HFFc6 (cell line): ENCODE measurements at places on chromosomes 6 and 20.
A peak's percentile ranks its signal among the peaks of the same experiment; 100 is the strongest.

- no peaks in the 10 kb centered on the region; the same call in none of the 2 replicates for H3K27me3 ChIP-seq
- H3K27ac ChIP-seq, result peak overlapping the region; percentile 77
- H3K36me3 ChIP-seq, result no peaks in the 10 kb centered on the region
- peak; percentile 54 for DNase-seq
- H3K4me3 ChIP-seq, result peak overlapping the region; percentile 50
These were observed 2.6 kb upstream of the RSPH3 start for GRCh38 chr6:159002432-159003155.

GRCh38 chr6:15674690-15675386, 12.0 kb upstream of the DTNBP1 start:
- no peak for DNase-seq
- H3K36me3 ChIP-seq, result no peaks in the 10 kb centered on the region
- peaks cover 22% of the 10 kb centered on the region for H3K27me3 ChIP-seq
- no peak overlapping the region for H3K27ac ChIP-seq
- no peak overlapping the region for H3K4me3 ChIP-seq
- H3K4me1 ChIP-seq, result no peaks in the 10 kb centered on the region

DNA sequence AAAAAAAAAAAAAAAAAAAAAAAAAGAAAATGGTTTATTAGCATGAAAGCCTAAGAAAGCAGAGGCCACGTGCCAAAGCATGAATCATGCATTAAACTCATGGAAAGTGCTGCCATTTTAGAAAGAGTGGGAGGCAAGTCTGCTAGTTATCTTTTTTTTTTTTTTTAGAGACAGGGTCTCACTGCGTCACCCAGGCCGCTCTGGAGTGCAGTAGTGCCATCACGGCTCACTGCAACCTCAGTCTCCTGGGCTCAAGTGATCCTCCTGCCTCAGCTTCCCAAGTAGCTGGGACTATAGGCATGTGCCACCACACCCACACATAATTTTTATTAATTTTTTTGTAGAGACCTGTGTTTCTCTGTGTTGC, 5.2 kb downstream of the VWA7 start:
- H3K27me3 ChIP-seq, result no peaks in the 10 kb centered on the region; the same call in 1 of the 2 replicates
- peaks cover 8% of the 10 kb centered on the region for H3K4me1 ChIP-seq

DNA sequence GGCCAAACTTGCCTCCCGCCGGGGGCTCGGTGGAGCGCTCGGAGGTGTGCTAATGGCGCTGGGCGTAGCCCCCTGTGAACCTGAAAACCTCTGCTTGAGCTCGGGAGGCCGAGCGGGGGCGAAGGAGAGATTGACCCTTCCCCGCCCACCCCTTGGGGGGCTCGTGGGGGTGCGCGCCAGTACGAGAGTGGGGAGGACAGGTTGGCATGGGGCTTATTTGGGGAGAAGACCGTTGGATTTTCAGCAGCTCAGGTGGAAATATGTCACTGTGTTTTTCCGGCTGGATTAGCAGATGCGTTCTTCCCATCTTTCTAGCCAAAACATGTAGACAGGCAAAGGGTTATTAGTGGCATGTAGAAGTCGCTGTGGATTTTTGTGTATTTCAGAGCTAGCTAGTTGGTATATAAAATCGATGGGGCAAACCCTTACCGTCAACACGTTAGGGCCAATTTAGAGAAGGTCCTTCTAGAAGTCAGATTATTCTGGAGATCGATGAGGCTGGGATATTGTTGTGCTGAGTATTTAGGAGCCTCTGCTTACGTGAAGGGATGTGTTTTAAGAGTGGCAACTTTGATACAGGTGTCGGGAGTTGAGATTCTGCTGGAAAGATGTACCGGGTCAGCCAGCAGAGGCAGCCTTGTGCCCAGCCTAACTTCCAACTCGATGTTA, 525 bp downstream of the NCOA7 start:
- H3K36me3 ChIP-seq, result no peaks in the 10 kb centered on the region
- H3K27ac ChIP-seq, result peak overlapping the region; percentile 81
- peak; percentile 59 for DNase-seq
- peaks cover 56% of the 10 kb centered on the region for H3K4me1 ChIP-seq
- H3K27me3 ChIP-seq, result no peaks in the 10 kb centered on the region; the same call in 1 of the 2 replicates
- peak overlapping the region; percentile 99 for H3K4me3 ChIP-seq

DNA sequence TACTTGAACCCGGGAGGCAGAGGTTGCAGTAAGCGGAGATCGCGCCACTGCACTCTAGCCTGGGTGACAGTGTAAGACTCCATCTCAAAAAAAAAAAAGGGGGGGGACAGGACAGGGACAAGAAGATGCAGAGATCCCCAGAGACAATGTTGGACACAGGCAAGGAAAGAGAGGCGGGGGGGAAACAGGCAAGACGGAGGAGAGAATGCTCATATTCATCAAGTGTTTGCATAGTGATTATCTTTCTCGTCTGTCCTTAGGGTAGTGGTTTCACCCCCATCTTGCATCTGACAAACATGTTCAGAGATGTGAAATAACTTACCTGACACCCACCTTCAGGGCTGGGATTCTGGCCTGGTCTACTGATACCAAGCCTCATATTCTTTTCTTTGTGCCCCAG, 29.0 kb downstream of the CHMP4B start:
- no peak for DNase-seq
- no peaks in the 10 kb centered on the region; the same call in 1 of the 2 replicates for H3K27me3 ChIP-seq
- no peak overlapping the region for H3K27ac ChIP-seq
- H3K4me1 ChIP-seq, result peaks cover 60% of the 10 kb centered on the region
- H3K4me3 ChIP-seq, result no peak overlapping the region

DNA sequence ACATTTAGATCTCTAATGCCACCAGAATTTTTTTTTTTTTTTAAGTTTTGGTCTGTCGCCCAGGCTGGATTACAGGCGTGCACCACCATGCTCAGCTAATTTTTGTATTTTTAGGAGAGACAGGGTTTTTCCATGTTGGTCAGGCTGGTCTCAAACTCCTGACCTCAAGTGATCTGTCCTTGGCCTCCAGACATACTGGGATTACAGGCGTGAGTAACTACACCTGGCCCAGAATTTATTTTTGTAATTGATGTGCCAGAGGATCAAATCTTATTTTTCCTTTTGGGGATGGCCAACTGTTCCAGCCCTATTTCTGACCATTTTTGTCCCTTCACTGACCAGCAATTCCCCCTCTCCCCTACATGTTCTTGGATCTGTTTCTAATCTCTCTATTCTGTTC, 18.0 kb upstream of the MYMX start:
- no peak overlapping the region for H3K4me3 ChIP-seq
- H3K4me1 ChIP-seq, result peaks cover 6% of the 10 kb centered on the region; the same call in 1 of the 2 replicates
- DNase-seq, result no peak
- peaks cover 6% of the 10 kb centered on the region for H3K27me3 ChIP-seq
- H3K27ac ChIP-seq, result no peak overlapping the region
- no peaks in the 10 kb centered on the region for H3K36me3 ChIP-seq

DNA sequence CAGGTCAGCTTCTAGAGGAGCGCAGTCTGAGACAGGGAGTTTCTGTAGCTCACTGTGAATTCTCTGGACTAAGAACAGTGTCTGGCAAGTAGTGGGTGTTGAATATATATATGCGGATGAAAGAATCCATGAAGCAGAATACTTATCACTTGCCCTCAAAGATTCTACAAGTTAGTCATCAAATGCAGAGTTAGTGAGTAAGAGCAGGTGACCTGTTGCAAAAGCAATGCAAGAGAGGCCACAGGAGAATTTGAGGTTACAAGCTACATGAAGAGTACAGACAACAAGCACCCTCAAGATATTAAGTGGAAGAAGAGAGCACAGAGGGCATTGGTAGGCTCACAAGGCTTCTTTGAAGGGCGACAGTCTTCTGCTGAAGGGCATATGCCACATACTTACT, 103.4 kb upstream of the BTBD3 start:
- peak overlapping the region; percentile 77 for H3K27ac ChIP-seq
- no peaks in the 10 kb centered on the region; the same call in 1 of the 2 replicates for H3K27me3 ChIP-seq
- H3K4me1 ChIP-seq, result peaks cover 70% of the 10 kb centered on the region
- DNase-seq, result peak; percentile 77
- H3K36me3 ChIP-seq, result no peaks in the 10 kb centered on the region

GRCh38 chr6:18021166-18021850, 33.9 kb upstream of the KIF13A start:
- peaks cover 7% of the 10 kb centered on the region for H3K36me3 ChIP-seq
- H3K27me3 ChIP-seq, result no peaks in the 10 kb centered on the region; the same call in 1 of the 2 replicates
- H3K27ac ChIP-seq, result no peak overlapping the region
- DNase-seq, result no peak
- H3K4me3 ChIP-seq, result no peak overlapping the region
- peaks cover 53% of the 10 kb centered on the region for H3K4me1 ChIP-seq

GRCh38 chr20:20752712-20753111, 40.3 kb upstream of the RALGAPA2 start:
- H3K36me3 ChIP-seq, result no peaks in the 10 kb centered on the region
- no peaks in the 10 kb centered on the region for H3K4me1 ChIP-seq
- no peak overlapping the region for H3K27ac ChIP-seq
- DNase-seq, result no peak

- H3K36me3 ChIP-seq, result no peaks in the 10 kb centered on the region
- H3K27me3 ChIP-seq, result peaks cover 3% of the 10 kb centered on the region
- DNase-seq, result no peak
- no peak overlapping the region for H3K4me3 ChIP-seq
- H3K27ac ChIP-seq, result no peak overlapping the region
These were observed 13.5 kb upstream of the PRDM1 start for GRCh38 chr6:106072501-106073090.

DNA sequence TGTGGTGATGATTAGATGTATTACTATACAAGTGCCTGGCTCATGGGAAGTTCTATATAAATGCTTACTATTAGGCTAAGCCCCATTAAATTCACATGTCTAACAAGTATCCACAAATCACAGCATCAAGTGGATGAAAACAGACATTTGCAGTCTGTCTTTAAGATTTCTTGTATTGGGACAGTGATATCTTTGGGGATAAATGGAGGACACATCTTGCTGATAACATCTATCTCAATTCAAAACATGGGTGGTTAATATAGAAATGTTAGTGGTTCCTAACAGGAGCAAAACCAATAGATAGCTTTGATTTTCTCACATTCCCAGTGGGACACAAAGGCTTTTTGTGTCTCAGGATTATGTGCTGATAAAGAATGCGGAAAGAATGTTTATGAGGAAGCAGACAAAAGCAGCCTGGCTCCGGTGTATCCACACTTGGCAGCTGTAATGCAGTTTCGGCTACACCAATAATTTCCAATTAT, 29.3 kb downstream of the PTPRK start:
- H3K4me3 ChIP-seq, result no peak overlapping the region
- DNase-seq, result no peak
- peaks cover 46% of the 10 kb centered on the region for H3K36me3 ChIP-seq
- H3K4me1 ChIP-seq, result peaks cover 57% of the 10 kb centered on the region

- H3K36me3 ChIP-seq, result no peaks in the 10 kb centered on the region
- no peaks in the 10 kb centered on the region for H3K27me3 ChIP-seq
- H3K4me1 ChIP-seq, result peaks cover 5% of the 10 kb centered on the region; the same call in 1 of the 2 replicates
- no peak overlapping the region for H3K4me3 ChIP-seq
- no peak for DNase-seq
- no peak overlapping the region for H3K27ac ChIP-seq
These were observed 41.4 kb downstream of the PEX7 start for GRCh38 chr6:136863752-136864151.

GRCh38 chr6:36650848-36651478, 27.6 kb upstream of the CDKN1A start:
- H3K27me3 ChIP-seq, result peaks cover 3% of the 10 kb centered on the region
- no peaks in the 10 kb centered on the region for H3K36me3 ChIP-seq
- DNase-seq, result no peak
- no peak overlapping the region for H3K4me3 ChIP-seq

GRCh38 chr6:130420911-130421310, 55.1 kb downstream of the TMEM200A start:
- H3K27ac ChIP-seq, result peak overlapping the region; percentile 60
- H3K36me3 ChIP-seq, result peaks cover 63% of the 10 kb centered on the region
- H3K4me1 ChIP-seq, result peaks cover 90% of the 10 kb centered on the region
- no peak for DNase-seq
- no peak overlapping the region for H3K4me3 ChIP-seq

DNA sequence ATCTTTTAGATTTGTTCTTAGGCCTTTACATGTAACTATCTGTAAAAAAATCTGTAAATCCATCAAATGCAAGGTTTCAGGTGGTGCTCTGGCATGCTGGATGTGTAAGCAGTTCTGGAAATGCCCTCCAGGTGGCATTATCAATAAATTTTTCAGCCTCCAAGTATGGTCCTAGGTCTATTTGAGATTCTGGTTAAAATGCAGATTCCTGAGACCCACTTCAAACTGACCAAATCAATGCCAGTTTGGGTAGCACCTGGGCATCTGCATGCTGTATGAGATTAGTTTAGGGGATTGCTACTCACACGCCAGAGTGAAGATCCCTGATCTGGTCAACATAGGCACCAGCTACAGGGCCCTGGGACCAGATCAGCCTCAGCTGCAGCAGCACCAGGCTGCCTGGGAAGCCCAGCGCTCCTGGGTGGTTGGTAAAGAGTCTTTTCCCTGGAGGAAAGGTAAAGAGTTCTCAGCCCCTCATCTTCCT, 507.3 kb upstream of the CITED2 start:
- H3K4me3 ChIP-seq, result peak overlapping the region; percentile 8; the same call in 1 of the 2 replicates
- peak overlapping the region; percentile 63 for H3K27ac ChIP-seq
- H3K4me1 ChIP-seq, result peaks cover 59% of the 10 kb centered on the region
- H3K27me3 ChIP-seq, result no peaks in the 10 kb centered on the region; the same call in 1 of the 2 replicates
- H3K36me3 ChIP-seq, result peaks cover 7% of the 10 kb centered on the region
- DNase-seq, result peak; percentile 33

DNA sequence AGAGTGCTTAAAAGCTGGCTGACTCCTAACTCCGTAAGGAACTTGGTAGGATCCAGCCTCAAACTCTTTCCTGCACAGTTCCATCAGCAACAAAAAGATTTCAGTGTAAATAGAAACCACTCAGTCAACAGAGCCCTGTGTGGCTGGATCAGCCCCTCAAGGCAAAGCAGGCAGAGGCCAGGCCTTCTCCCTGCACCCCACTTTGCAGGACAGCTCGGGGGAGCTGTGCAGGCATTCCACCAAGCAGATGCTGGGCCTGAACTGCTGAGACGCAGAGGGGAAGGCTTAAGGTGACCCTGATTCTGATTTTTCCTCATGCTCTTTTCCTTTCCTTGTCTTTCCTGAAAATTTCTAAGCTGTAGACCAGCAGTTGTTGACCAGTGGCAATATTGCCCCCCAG, 91.5 kb downstream of the NFATC2 start:
- peaks cover 2% of the 10 kb centered on the region for H3K27me3 ChIP-seq
- H3K4me3 ChIP-seq, result no peak overlapping the region
- H3K36me3 ChIP-seq, result peaks cover 5% of the 10 kb centered on the region; the same call in 1 of the 2 replicates

GRCh38 chr6:53730767-53731166, 64.0 kb upstream of the LRRC1 start:
- no peaks in the 10 kb centered on the region for H3K27me3 ChIP-seq
- H3K36me3 ChIP-seq, result peaks cover 10% of the 10 kb centered on the region
- H3K4me1 ChIP-seq, result peaks cover 70% of the 10 kb centered on the region
- DNase-seq, result no peak
- H3K4me3 ChIP-seq, result no peak overlapping the region
